ENCODE measurements at places on chromosomes 7 and 10.

DNA sequence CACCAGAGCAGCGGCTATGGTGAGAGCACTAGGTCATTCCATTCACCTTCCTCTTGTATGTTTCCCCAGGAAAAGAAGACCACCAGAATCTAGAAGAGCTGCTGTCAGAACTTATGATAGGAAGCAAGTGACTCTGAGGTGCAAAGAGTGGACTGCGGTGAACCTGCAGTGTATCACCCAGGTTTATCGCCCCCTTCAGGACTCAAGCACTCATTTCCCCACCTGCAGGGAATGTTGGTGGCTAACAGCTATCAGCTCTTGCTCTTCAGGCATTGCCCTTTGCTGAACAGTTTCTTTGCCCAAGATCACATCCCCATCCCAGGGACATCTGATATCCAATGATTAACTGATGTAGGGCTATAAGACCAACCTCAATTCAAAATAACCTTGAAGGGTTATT, 66.3 kb upstream of the IL6 start:
- DNase-seq: no peak

- DNase-seq: no peak
Observed at GRCh38 chr10:43820663-43821062, 172.0 kb upstream of the ZNF32 start.

DNA sequence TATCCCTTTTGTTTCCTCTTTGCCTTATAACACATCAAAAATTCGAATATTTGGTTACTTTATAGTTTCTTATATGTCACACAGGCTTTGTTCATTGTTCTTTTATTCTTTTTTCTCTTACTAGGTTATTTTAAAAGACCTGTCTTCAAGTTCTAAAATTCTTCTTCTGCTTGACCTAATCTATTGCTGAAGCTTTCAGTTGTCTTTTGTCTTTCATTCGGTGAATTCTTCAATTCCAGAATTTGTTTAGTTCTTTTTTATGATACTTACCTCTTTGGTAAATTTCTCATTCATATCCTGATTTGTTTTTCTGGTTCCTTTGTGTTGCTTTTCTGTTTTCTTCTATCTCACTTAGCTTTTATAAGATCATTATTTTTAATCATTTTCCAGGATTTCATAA, 188.4 kb downstream of the ZEB1 start:
- no peak for DNase-seq

DNA sequence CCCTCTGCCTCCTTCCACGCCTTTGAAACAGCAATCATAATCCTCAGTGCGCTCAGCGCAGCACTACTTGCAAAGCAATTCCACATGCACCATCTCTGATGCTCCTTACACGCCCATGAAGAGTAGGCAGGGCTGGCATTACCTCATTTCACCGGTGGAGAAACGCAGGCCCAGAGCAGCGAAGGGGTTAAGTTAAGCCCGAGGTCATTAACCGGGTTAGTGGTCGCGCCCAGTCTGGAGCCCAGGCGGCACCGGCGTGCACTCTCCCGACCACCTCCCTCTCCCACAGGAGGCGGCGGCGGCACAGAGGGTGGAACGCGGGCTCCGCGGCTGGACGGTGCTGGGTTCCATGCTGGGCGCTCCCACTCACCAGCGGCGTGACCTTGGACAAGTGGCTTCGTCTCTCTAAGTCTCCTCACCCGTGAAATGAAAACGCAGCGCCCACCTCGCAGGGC, 515 bp downstream of the FASTK start:
- no peak for DNase-seq

DNA sequence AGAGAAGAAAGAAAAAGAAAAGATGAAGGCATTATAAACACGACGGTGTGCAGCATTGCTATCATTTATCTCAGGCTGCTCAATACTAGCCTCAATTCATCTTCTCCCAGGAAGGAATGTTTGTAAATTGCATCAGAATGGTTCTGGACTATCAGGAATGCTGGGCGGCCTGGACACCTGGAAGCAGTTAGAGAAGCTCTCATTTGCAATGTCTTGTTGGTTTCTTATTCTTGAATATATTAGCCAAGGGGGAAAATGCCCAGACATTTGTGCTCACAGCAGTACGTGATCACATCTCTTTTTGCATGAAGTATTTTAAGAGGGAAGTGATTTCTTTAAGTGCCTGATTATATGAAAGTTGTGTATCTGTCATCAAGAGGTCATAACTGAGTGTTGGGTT, 85.6 kb upstream of the IMMP2L start:
- DNase-seq: peak; percentile 3

GRCh38 chr7:50665403-50666123, 100.4 kb upstream of the DDC start:
- DNase-seq: no peak

DNA sequence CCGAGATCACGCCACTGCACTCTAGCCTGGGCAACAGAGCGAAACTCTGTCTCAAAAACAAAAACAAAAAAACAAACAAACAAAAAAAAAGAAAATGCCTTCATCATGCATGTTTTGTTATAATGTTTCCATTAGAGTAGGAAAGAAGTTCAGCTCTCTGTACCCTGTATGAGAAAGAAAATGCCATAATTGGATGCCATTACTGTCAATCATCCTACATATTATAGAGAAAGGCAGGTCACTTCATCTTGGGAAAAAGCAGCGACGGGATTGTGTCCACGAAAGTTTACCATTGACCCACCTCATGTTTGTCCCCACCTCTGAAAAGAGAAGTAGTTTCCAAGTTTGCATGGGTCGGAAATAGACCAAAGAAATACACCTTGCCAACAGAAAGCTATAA, 33.8 kb downstream of the SEC61G start:
- no peak for DNase-seq

GRCh38 chr7:125173571-125173970, 243.9 kb upstream of the POT1 start:
- no peak for DNase-seq

DNA sequence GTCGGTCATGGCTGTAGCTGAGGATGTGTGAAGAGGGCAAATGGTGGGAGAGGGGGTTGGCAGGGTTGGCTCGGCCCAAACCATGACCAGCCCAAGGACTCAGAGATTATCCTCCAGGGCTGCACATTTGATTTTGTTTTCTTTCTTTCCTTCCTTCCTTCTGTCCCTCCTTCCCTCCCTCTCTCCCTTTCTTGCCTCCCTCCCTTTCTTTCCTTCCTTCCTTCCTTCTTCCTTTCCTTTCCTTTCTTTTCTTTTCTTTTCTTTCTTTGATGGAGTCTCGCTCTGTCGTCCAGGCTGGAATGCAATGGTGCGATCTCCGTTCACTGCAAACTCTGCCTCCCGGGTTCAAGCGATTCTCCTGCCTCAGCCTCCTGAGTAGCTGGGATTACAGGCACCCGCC, 3.8 kb downstream of the SSC4D start:
- DNase-seq: no peak

- DNase-seq: no peak
Observed at GRCh38 chr7:131109011-131109758, 218.5 kb upstream of the MKLN1 start.

GRCh38 chr7:36208426-36208825, 55.4 kb downstream of the EEPD1 start:
- DNase-seq: no peak

- no peak for DNase-seq
Observed at GRCh38 chr7:124030964-124031363, 1.9 kb downstream of the TMEM229A start.

DNA sequence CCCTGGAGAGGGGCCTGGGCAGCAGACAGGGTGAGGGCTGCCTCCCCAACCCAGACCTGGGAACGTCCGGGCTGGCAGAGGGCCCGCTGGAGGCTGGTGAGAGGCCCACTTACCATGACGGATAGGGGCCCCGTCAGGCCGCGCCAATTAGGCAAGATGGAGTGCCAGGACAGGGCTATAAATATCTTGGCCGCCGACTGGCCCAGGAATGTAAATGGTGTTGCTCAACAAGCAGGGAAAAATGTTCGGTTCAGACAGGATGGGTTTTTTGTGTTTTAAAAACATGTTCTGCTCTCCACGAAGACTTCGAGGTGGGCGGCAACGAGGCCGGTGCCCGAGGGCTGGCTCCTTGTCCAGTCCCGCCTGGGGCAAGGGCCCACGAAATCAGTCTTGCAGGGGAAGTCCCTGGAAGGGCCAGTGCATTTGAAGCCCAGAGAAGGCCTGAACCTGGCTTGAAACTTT, 35.8 kb upstream of the ELN start:
- DNase-seq: peak; percentile 66

DNA sequence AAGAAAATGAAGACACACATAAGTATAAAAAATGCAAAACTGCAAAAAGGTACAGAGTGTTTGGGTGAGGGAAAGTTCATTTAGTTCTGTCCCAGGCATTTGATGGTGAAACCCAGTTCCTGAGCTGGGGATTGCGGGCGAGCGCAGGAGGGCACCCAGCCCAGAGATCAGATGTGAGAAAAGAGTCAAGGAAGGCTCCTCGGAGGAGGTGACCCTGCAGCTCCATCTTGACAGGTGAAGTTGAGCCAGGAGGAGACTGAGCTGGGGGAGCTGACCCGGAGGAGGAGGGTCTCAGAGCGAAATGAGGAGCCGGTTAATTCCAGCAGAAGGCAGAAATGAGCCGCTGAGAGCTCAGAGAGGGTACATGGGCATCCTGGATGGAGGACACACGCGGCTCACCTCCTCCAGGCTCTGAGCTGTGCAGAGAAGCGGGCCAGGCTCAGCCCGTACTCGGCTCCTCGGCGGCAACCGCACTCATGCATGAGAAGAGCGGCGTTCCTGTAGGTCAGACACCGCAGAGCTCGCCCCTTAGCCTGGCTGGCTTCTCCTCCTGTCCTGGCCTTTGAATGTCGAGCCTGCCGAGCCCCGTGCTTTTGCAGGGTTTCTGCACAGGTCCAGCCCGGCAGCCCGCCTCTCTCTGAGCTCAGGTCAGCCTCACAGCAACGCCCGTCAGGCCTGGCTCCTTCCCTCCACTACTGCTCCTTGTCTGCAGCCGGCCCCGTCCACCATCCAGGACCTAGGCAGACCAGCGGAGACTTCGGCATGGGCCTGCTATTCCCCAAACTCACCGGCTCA, 9.5 kb upstream of the RAMP3 start:
- DNase-seq: no peak

- no peak for DNase-seq
Observed at GRCh38 chr7:157089100-157089610, 49.6 kb upstream of the UBE3C start.

GRCh38 chr10:62907470-62908212, 91.5 kb upstream of the EGR2 start:
- no peak for DNase-seq

DNA sequence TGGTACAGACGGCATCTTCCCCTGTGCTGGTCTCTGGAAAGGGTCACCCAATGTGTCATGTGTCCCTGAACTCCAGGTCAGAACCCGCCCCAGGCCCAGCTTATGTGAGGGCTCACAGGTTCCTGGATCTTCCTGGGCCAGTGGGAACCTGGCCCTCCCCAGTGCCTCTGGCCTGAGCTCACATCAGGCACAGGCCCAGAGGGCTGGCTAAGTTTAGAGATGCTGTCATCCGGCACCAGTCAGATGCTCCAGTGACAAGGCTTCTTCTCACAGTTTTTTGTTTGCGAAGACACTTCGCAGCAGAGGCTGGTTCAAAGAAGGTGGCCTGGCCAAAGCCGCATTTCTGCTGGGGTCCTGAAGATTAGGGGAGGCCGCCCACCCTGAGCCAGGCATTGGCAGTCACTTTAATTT, 11.8 kb downstream of the CAMK2B start:
- DNase-seq: no peak

DNA sequence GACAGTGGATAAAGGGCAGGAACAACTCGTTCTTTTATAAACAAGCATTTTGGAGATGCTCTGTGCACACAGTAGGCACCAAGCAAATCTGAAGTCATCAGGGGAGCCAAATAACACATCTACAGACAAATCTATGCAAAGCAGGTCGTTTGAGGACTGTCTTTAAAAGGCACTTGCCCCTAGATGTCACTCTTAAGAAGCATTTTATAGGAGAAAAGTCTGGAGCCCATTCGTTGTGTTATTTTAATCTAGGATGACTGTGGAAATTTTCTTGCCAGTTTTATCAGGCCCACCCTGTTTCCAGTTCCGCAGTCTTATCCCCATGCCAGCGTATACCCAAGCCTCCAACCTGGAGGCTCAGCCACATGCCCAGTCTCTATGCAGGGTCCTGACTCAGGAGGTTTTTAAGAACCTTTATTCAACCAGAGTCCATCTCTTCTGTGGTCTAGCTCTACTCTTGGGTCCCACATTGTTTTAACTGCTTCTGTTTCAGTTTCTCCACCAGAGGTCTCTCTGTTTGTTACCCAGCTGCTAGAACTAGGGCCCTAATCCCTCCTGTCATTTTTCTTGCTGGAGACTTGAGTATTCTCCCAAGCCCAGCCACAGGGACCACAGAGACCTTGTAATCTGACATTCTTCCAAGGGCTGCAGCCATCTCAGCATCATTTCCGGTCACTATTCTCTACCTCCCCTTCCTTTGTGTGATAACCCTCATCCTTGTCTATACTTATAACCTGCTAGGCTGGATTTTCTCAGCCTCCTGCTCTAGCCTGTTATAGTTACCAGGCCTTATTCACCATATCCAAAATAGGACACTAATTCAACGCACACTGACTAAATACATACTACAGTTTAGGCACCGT, 26.7 kb downstream of the PIK3CG start:
- no peak for DNase-seq

GRCh38 chr10:14385596-14386593, 55.2 kb upstream of the FRMD4A start:
- DNase-seq: no peak

- no peak for DNase-seq
Observed at GRCh38 chr7:139918480-139918879, 89.4 kb downstream of the TBXAS1 start.

GRCh38 chr7:4113271-4113670, 568.8 kb upstream of the FOXK1 start:
- no peak for DNase-seq

GRCh38 chr7:102843850-102844249, 69.0 kb upstream of the LRRC17 start:
- no peak for DNase-seq

GRCh38 chr10:90484518-90484917, 373.3 kb downstream of the HTR7 start:
- no peak for DNase-seq

- DNase-seq: no peak
Observed at GRCh38 chr7:151244196-151244840, 4.2 kb downstream of the SMARCD3 start.

GRCh38 chr10:114635797-114636550, 22.1 kb downstream of the ABLIM1 start:
- no peak for DNase-seq

GRCh38 chr10:119428789-119429188, 113.7 kb downstream of the RGS10 start:
- DNase-seq: no peak

- no peak for DNase-seq
Observed at GRCh38 chr7:132424277-132424676, 152.0 kb downstream of the PLXNA4 start.

DNA sequence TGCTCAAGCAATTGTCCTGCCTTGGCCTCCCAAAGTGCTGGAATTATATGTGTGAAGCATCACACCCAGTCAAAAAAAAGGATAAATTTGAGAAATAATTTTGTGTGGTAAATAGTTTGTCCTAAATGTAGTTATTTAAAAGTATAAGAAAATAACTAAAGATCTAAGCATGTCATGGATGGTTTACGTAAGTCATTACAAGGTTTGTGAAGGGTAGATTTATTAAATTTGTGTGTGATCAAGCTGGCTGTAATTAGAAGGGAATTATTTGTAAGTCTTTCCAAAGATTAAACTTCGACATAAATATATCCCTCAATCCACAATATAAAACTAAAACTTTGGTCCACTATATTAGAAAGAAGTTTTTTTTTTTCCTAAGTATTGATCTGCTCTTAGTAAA, 28.6 kb downstream of the ORC5 start:
- DNase-seq: no peak

GRCh38 chr7:66921918-66922486, 977 bp downstream of the TMEM248 start:
- no peak for DNase-seq

All from AG09319 (cell line).